ENCODE measurements at places on chromosomes 11 and 22.
A peak's percentile ranks its signal among the peaks of the same experiment; 100 is the strongest.

GRCh38 chr22:44616461-44616860, 85.5 kb upstream of the PRR5 start:
- no peak for DNase-seq

GRCh38 chr22:36617694-36618522, 85.6 kb downstream of the CACNG2 start:
- no peak for DNase-seq

- no peak for DNase-seq
Measured at GRCh38 chr11:104433751-104434150, 269.8 kb upstream of the PDGFD start.

DNA sequence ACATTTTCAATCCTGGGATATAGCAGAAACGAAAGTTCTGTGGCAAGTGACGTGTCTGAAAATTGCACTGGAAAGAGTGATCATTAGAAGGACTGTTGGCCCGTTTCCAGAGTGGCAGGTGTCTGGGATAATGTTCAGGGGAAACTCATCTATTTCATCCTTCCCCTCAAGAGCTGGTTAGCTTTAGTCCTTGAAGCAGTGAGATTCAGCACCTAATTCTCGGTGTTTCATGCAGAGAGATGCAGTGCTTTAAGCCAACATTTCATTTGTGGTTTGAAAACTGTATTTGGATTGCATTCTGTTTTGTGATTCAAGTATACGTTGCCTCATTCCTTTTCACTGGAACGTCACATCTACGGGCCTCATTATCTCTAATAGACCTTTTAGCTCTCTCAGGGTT, 205.0 kb upstream of the RAG2 start:
- no peak for DNase-seq

- peak; percentile 81 for DNase-seq
Measured at GRCh38 chr22:22748297-22748743, 103.9 kb downstream of the GGTLC2 start.

DNA sequence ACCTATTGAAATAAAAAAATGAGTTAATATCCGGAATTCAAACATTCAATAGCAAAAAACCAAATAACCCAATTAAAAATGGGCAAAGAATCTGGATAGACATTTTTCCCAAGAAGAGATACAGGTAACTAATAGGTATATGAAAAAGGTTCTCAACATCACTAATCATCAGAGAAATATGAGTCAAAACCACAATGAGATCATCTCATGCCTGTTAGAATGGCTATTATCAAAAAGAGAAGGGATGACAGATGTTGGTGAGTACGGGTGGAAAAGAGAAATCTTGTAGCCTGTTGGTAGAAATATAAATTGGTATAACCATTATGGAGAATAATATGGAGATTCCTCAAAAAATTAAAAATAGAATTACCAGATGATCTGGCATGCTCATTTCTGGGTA, 26.9 kb upstream of the OR6M1 start:
- DNase-seq, result no peak

DNA sequence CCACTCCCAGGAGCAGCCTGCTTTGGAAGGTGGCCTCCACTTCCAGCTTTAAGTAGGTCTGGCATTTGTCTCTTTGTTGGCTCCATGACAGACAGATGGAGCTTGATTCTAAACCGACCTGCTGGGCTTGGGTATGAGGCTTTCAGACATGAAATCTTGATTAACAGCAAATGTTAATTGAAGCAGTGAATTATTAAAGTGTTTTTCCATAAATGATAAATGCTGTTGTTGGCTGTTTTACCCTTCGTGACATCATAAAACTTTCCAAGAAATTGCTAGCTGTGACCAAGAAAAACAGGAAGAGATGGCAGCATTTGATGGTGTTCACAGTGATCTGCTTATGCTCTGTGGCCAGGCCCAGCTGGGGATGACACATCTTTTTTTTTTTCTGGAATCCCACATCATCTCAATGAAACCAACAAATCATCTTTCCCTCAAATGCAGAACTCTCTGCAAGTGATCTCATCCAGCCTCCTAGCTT, 66.1 kb downstream of the RBMXL2 start:
- DNase-seq, result peak; percentile 13

DNA sequence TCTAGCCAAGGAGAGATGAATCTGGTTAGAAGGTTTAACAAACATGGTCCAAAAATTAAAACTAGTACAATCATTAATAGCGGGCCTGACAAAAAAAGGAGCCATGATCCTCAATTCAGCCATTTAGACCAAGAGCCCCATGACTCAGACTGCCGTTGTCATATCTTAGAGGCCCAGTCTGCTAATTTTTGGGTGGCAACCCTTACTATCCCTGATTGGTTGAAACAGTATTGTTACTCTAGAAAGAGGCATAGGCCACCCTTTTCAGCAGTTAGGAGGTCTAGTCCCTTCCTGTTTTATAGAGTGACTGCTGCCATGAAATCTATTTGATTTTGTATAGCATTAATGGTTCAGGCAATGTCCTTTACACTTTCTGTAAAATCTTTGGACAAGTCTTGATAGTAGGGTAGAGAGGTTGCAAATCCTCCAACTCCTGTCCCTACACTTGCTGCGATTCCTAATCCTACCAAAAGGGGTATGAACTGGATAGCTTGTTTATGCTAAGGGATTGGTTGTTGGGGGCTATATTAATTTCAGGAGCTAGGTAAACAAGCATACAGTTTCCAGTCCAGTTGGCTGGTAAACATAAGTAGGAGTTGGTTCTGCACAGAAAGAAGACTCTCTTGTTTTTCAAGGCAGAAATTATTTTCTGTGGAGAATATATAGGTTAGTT, 1056.3 kb upstream of the CNTN5 start:
- DNase-seq, result peak; percentile 84

- DNase-seq, result no peak
Measured at GRCh38 chr11:46370253-46370652, 11.2 kb upstream of the MDK start.

DNA sequence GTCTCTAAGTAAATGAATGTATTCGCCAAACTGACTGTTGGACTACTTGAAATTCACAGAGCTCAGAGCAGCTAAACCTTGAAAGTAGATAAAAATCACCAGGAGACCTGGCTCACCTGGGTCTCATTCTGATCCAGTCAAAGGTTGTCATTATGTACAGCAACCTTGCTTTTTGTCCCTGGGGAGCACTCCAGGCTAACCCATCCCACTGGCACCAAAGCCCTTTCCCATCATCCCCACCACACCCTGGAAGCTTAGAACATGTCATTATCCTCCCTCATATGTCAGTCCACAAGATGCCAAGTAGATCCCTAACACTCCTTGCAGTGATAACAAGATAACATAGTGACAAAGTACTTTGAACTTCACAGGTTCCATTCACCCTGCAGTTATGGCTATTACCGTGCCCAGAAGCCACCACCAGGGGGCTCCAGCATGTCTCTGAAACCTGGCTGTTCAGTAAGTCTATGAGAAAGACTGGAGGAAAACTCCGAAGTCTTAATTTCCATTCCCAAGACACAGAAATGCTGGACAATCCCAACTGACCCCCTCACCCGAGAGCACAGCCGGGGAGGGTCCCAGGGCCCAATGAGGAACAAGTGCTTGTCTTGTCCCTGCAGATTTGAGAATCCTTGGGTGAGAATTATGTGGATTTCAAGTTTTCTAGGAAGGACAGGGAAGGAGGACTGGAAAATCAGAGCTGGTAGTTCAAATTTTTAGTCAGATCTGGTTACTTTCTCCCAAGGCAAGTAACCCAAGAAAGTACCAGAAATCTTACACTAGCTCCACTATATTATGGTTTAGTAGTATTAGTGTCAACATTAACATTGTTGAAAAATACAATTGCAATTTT, 43.0 kb upstream of the USP47 start:
- DNase-seq, result peak; percentile 87

DNA sequence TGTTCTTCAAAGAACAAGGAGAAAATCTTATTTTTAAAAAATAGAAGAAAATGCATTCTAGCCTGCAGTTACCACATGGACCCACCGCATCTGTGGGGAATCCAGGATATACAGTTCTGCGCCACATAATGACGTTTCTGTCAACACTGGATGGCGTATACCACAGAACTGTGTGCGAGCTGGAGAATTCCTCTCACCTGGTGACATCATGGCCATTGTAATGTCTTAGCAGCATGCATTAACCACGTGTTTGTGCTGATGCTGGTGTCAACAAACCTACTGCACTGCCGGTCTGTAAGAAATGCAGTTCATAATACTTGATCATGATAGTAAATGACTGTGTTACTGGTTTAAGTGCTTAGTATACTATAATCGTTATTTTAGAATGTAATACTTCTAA, 174.7 kb downstream of the TBC1D22A start:
- no peak for DNase-seq

DNA sequence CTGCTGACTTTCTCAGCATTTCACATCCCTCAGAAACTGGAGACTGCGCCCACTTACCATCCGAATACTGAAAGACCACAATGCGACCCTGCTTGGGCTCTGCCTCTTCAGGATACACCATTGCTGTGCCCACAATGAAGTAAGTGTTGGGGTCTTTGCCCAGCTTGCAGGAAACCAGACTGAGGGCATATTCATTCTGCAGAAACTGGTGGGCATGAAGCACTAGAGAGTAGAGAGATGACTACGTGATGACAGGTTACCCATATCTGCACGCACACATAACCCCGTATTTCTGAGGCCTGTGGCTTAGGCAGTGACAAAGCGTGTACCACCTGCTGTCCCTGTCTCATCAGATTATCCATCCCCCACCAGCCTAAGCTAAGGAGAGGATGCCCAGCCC, 14.6 kb upstream of the VWCE start:
- DNase-seq, result no peak

- DNase-seq, result no peak
Measured at GRCh38 chr11:19194620-19195308, 7.0 kb downstream of the CSRP3 start.

- peak; percentile 69 for DNase-seq
Measured at GRCh38 chr22:41919357-41920224, 4.7 kb upstream of the SHISA8 start.

DNA sequence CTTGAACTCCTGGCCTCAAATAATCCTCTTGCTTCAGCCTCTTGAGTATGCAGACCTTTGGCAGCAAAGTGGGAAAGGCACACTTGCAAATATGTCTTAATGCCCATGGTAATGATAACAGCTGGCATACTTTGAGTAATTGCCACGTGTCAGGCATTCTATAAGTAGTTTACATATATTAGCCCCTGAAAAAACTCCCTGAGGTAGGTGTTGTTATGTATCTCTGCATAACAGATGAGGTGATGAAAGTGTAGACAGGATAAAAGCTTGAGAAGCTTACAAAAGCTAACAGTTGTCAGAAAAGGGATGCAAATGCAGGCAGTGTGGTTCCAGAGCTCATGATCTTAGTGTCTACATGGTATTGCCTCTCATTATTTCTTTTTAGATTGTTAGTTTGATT, 291.1 kb upstream of the C11orf87 start:
- DNase-seq, result no peak

GRCh38 chr11:61811831-61812230, 5.0 kb downstream of the FADS1 start:
- no peak for DNase-seq

DNA sequence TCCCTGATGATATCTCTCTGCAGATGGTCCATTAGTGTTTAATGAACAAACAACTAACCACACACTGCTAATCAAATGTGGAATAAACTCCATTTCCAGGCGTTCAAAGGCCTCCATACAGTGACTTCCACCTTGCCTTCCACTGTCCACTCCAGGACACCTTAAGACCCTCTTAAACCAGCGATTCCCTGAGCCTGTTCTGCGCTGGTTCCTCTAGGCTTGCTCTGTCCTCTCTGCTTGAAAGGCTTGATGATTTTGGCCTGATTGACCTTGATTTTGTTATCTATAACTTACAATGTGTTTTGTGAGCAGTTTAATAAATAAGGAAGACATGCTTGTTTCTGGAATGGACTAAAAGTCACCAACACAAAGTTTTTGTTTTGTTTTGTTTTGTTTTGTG, 12.0 kb downstream of the OVCH2 start:
- no peak for DNase-seq

GRCh38 chr11:8873741-8874405, 37.1 kb upstream of the AKIP1 start:
- DNase-seq, result no peak

- no peak for DNase-seq
Measured at GRCh38 chr22:35995772-35996171, 32.9 kb downstream of the RBFOX2 start.

DNA sequence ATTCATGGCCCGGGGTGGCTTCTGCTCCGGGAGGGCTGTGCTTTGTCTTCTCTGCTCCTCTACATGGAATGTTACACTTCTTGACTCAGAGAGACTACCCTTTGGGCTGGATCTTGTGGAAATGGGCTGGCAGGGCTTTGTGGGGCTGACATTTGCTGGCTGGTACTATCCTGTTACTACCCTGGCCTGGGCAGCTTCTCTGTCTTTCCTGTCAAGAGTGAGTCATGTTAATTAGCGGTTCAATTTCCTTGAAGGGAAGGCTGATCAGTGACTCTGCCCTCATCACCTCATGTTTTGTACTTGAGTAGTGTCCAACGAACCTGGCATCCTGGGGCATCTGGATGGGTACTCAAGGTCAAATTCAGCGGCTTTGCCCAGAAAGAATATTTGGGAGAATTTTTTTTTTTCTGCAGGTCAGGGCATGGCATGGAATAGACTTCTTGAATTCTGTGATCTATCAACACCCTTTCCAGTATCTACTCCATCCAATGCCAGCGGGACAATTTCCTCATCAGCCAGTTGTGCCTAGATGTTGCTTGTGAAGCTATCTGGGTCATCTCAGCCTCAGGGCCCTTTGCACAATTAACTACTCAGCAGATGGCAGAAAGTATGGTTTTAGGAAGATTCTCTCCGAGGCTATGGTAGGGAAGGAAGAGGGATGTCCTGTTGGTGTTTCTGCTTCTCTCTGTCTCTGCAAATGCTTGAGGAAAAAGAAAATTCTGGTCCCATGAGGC, 140.5 kb upstream of the PLET1 start:
- DNase-seq, result no peak

GRCh38 chr22:46233231-46233630, 16.9 kb downstream of the CDPF1 start:
- peak; percentile 79 for DNase-seq

DNA sequence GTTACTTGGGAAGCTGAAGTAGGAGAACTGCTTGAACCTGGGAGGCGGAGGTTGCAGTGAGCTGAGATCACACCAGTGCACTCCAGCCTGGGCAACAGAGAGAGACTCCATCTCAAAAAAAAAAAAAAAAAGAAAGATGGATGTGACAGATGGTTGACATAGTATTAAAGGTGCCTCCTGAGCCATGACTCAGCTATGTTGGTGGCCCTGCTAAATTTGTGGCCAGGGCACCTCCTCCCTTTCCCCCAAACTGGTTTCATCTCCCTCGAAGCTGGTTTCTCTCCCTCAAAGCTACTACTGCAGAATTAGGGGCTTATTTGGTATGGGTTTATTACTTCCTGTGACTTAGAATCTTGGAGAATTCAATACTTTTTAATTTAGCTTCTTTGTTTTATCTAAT, 31.5 kb downstream of the SDHD start:
- no peak for DNase-seq

DNA sequence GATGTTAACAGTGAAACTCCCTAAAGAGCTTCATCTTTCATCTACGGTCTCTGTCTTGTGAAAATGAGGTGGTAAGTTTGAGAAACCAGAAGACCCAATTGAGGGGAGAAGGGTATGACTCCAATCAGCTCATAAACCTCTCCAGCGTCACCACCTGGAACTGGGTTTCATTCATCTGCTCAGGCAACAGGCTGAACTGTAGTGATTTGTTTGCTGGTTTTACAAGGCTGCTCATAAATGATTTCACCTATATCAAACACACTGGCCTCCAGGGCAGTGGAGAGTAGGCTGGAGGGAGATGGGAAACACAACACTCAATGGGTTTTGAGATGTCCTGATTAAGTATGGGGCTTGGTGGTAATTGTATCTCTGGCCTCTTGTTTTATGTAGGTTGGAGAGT, 79.0 kb downstream of the EFCAB6 start:
- no peak for DNase-seq

GRCh38 chr11:61505106-61505505, 3.4 kb upstream of the LRRC10B start:
- no peak for DNase-seq
